ENCODE measurements at places on chromosomes 7 and 10.

DNA sequence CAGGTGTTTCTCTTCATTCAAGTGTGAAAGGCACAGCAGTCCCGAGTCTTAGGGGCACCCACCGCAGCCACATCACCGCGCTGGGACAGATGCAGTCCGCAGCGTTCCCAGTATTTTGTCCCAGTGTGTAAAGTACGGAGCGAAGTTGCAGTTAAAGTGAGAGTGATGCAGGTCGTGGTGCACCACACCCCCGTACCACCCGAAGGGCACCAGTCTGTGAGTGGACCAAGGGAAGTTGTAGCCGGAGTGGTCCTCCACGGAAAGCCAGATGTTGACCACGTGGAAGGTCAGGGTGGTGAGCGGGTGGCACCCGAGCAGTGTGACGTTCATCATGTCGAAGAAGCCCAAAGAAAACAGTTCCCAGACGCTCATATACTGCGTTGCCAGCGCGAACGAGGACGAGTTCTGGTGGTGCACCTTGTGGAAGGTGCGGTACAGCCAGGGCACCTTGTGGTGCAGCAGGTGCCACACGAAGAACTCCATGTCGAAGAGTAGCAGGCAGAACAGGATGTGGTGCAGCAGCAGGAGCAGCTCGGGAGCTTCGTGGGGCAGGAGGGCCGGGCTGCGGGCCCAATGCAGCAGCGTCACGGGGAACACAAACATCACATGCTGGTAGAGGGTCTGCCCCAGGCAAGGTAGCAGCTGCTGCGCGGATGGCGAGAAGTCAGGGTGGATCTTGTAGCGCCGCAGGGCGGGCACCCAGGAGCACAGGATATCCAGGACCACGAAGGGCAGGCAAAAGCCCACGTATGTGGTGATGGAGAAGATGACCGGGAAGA, 526 bp downstream of the CH25H start:
- DNase-seq: no peak

DNA sequence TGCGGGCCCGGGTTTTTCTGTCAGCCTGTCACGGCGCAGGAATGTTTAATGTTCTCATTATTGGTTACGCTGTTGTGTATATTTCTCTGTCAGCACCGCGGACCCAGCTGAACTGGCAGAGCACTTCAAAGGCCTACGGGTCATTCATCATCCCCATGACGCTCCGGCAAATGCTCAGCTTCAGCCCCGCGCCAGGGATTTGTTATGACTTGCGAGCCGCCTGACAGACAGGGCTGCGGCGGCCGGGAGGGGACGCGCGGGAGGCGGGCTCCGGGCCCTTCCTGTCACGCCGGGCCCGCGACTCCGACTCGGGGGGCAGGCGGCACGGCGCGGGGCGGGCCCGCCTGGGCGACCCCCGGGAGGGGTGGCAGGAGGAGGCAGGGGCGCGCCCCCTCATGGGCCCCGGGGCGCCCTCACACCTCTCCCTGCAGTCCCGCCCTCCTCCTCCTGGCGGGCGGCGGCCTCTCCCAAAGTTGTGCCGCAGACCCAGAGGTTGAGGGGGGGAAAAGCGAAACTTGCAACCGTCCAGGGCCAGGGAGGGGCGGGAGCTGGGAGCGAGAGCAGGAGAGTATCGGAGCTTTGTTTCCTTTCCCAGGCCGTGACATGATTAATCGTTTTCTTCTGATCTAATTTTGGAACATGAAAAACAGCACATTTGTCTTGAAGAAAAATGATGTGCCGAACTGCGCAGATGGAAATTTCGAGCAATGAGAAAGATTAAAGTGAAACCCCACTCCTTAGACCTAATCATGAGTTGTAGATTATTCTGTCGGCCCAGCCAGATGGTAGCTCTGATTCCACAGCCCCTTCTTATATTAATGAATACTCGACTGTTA, 59.3 kb upstream of the COMTD1 start:
- peak; percentile 49 for DNase-seq

DNA sequence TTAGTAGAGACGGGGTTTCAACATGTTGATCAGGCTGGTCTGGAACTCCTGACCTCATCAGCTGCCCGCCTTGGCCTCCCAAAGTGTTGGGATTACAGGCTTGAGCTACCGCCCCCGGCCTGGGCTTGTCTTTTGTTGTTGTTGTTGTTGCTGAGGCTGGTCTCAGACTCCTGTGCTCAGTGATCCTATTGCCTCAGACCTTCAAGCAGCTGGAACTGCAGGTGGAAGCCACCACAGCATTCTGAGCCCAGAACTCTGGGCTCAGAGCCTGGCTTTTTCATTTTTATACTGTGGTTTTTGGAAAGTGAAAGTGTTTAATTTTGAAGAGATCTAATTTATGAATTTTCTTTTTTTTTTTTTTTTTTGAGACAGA, 16.2 kb upstream of the DNAJB6 start:
- no peak for DNase-seq

DNA sequence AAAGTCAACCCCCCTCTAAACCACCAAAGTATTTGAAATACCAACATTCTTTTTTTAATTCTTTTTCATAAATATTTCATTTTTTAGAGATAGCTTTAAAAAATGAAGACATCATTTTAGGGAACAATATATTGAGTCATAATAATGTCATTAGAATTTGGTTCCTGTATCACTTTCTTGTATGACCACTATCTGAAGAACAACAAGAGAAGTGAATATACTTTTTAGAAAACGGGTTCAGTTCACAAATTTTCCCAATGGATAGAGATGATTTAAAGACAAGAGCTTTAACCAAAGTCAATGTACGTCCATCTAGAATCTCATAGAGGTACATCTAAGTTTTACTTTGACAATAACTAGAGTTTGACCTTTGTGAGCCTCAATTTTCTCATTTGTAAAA, 48.2 kb downstream of the CUBN start:
- no peak for DNase-seq
